CD8-positive, alpha-beta memory T cell (primary cell): ENCODE measurements at places on chromosomes 1 and 21. TPM values are rescaled to one million over a fixed set of nuclear protein-coding genes. Genes with fewer than 3 reads are reported as not detected.

TTC22 gene
- 5.6 TPM for polyA plus RNA-seq

UMODL1 gene
- polyA plus RNA-seq: not detected

FOXJ3 gene
- 35.7 TPM for polyA plus RNA-seq

ERO1B gene
- polyA plus RNA-seq: 2.9 TPM

PTPN7 gene
- polyA plus RNA-seq: 91.4 TPM

MYOM3 gene
- not detected for polyA plus RNA-seq

- no peaks in the 10 kb centered on the region for H3K36me3 ChIP-seq
- no peaks in the 10 kb centered on the region for H3K4me1 ChIP-seq
- no peak overlapping the region for H3K4me3 ChIP-seq
- H3K27ac ChIP-seq: no peak overlapping the region
These were observed 34.2 kb downstream of the EFCAB7 start for GRCh38 chr1:63557365-63557987.

DNA sequence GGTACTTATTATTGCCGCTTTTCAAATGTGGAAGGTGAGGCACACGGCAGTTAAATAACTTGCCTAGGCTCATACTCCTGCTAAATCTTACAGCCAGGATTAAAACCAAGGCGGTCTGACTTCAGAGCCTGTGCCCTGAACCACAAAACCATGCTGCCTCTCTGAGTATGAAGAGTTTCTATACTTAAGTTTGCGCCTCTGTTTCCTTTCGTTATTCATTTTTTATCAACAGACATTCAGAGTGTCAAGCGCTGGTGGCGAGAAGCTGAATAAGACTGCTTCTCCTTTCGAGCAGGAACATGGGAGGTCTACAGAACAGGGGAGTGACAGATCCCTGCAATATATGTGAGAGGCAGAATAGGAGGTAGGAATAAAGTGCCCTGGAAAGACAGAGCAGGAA is 96.0 kb upstream of the DUSP10 start:
- H3K4me1 ChIP-seq: peaks cover 18% of the 10 kb centered on the region
- peak overlapping the region; percentile 16 for H3K4me3 ChIP-seq
- H3K27me3 ChIP-seq: no peaks in the 10 kb centered on the region
- no peak overlapping the region for H3K27ac ChIP-seq

- H3K27me3 ChIP-seq: peaks cover 34% of the 10 kb centered on the region
- no peaks in the 10 kb centered on the region for H3K36me3 ChIP-seq
- H3K4me3 ChIP-seq: no peak overlapping the region
- H3K4me1 ChIP-seq: peaks cover 22% of the 10 kb centered on the region
These were observed 5.4 kb upstream of the SAMD11 start for GRCh38 chr1:918353-918752.

DNA sequence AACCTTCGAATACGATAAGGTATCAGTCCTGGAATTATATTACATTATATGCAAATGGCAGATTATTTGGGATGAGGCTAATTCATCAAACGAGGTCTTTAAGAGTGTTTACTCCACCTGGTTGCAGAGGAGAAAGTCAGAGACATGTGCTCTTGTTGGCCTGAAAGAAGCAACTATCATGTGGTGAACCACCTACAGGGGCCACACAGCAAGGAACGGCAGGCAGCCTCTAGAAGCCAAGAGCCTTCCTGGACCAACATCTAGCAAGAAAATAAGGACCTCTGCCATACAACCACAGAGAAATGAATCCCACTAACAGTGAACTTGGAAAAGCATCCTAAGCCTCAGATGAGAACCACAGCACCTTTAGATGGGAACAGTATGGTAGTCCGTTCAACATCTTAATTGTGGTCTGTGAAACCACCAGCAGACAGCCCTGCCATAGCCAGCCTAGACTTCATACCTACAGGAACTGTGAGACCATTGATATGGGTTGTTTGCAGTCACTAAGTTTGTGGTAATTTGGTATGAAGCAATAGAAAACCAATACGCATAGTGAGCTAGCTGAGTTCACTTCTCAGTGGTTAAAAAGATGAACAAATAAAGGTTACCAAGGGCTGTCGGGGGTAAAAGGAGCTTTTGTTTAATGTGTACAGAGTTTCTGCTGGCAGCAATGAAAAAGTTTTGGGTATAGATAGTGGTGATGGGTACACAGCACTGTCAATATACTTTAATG is 345.7 kb upstream of the RUNX1 start:
- H3K27ac ChIP-seq: no peak overlapping the region
- no peaks in the 10 kb centered on the region for H3K27me3 ChIP-seq
- no peak for DNase-seq
- no peaks in the 10 kb centered on the region for H3K36me3 ChIP-seq
- H3K4me1 ChIP-seq: no peaks in the 10 kb centered on the region

GRCh38 chr1:11147197-11147770 is 41.9 kb upstream of the ANGPTL7 start:
- peaks cover 52% of the 10 kb centered on the region for H3K36me3 ChIP-seq
- no peak for DNase-seq
- no peak overlapping the region for H3K4me3 ChIP-seq
- no peaks in the 10 kb centered on the region for H3K27me3 ChIP-seq
- H3K4me1 ChIP-seq: no peaks in the 10 kb centered on the region
- no peak overlapping the region for H3K27ac ChIP-seq

GRCh38 chr1:183735069-183735860 is 69.7 kb upstream of the RGL1 start:
- H3K27ac ChIP-seq: no peak overlapping the region
- no peaks in the 10 kb centered on the region for H3K36me3 ChIP-seq
- H3K4me1 ChIP-seq: no peaks in the 10 kb centered on the region
- H3K27me3 ChIP-seq: no peaks in the 10 kb centered on the region
- DNase-seq: no peak
- no peak overlapping the region for H3K4me3 ChIP-seq

DNA sequence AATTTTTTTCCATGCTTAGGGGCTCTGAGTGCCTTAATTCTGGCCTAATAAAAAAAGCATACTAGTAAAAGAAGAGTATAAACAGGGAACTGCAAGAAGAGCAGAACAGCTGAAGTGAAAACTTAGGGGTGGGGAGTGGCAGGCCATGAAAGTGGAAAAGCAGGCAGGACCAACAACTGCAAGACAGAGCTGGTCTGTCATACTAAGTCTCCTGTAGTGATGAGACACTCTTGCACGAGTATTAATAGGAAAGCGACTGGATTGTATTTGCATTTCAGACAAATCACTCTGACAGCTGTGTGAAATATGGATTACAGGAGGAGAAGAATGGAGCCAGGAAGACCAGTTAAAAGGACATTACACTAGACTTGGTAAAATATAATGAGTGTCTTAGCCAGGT is 449.9 kb downstream of the NUF2 start:
- no peaks in the 10 kb centered on the region for H3K4me1 ChIP-seq
- no peaks in the 10 kb centered on the region for H3K36me3 ChIP-seq
- no peak overlapping the region for H3K27ac ChIP-seq
- no peaks in the 10 kb centered on the region for H3K27me3 ChIP-seq
- no peak for DNase-seq

- H3K36me3 ChIP-seq: no peaks in the 10 kb centered on the region
- H3K27me3 ChIP-seq: no peaks in the 10 kb centered on the region
- H3K4me1 ChIP-seq: no peaks in the 10 kb centered on the region
- no peak overlapping the region for H3K27ac ChIP-seq
- H3K4me3 ChIP-seq: no peak overlapping the region
- no peak for DNase-seq
These were observed 262.6 kb downstream of the ATG4C start for GRCh38 chr1:63046539-63046938.

GRCh38 chr1:29121936-29122681 is 1.6 kb downstream of the TMEM200B start:
- peaks cover 8% of the 10 kb centered on the region for H3K27me3 ChIP-seq
- peaks cover 10% of the 10 kb centered on the region for H3K36me3 ChIP-seq
- no peak overlapping the region for H3K4me3 ChIP-seq

GRCh38 chr1:210769473-210769872 is 364.5 kb downstream of the KCNH1 start:
- H3K27ac ChIP-seq: no peak overlapping the region
- no peaks in the 10 kb centered on the region for H3K27me3 ChIP-seq
- no peaks in the 10 kb centered on the region for H3K4me1 ChIP-seq
- H3K4me3 ChIP-seq: no peak overlapping the region

DNA sequence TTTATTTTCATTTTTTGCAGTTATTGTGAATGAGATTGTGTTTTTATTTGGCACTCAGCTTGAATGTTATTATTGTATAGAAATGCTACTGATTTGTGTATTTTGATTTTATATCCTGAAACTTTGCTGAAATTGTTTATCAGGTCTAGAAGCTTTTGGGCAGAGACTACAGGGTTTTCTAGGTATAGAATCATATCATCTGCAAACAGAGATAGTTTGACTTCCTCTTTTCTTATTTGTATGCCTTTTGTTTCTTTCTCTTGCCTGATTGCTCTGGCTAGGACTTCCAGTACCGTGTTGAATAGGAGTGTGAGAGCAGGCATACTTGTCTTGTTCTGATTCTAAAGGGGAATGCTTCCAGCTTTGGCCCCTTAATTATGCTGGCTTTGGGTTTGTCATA is 27.3 kb downstream of the ZNF691 start:
- H3K27ac ChIP-seq: no peak overlapping the region
- no peaks in the 10 kb centered on the region for H3K27me3 ChIP-seq

DNA sequence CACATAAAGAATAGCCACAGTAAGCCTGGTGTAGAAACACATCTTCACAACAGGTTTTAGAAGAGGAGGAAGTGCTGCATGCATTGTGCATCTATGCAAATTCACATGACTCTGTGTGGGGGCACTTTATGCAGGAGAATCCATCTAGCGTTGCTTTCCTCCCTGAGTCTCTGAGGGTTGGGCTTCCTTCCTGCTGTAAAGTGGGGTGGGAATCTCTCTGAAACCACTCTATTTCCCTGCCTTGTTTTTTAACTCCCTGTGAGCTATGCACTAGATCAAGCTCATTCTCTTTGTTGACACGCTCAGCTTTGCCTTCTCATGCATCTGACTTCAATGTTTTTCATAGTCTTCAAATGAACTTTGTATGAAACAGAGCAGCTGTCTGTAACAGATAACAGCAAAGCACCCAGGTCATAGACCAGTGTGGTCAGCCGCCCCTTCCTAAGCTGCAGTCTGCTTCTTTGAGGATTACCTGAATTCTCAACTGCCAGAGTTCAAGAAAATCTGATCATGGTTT is 102.7 kb upstream of the DPH5 start:
- DNase-seq: peak; percentile 72
- H3K36me3 ChIP-seq: no peaks in the 10 kb centered on the region
- H3K4me1 ChIP-seq: peaks cover 53% of the 10 kb centered on the region

DNA sequence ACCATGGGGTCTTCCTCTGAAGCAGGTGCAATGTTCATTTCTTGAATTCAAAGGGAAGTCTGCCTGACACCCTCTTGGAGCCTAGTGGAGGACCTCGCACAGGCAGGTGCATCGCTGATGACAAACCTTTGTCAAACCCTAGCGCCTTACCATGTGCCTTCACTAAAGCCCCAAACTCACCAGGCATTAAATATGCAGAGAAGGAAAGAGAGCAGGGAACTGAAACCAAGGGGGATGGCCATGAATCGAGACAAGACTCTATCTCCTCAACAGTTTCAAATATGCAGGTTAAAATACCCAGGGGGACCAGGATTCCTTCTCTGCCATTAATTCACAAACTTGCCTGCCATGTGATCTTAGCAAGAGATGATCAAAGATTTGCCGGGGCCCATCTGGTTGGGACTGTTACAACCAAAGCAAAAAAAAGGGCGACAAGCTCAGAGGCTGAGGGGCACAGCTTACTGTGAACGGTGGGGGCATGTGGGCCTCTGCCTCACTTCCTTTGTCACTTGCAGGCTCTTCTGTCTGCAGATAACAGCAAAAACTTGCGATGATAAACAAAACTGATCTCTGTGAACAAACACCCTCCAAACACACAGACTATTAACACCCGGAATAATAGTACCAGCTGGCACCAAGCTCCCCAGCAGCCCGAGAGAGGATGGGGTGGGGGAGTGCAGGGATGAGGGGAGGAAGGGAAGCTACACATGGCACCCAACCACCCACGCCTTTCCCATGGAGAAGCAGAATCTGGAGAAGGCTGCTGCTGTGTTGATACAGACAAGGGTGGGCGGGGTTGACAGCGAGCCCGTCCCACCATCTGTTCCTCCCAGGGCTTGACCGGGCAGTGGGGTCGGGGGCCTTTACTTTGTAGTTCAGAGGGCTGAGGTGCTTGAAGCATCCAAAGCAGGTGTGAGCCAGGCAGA is 33.9 kb downstream of the TMEM63A start:
- H3K27ac ChIP-seq: no peak overlapping the region
- peaks cover 55% of the 10 kb centered on the region for H3K4me1 ChIP-seq
- peak; percentile 53 for DNase-seq
- H3K4me3 ChIP-seq: no peak overlapping the region
- H3K27me3 ChIP-seq: no peaks in the 10 kb centered on the region
- H3K36me3 ChIP-seq: peaks cover 26% of the 10 kb centered on the region

DNA sequence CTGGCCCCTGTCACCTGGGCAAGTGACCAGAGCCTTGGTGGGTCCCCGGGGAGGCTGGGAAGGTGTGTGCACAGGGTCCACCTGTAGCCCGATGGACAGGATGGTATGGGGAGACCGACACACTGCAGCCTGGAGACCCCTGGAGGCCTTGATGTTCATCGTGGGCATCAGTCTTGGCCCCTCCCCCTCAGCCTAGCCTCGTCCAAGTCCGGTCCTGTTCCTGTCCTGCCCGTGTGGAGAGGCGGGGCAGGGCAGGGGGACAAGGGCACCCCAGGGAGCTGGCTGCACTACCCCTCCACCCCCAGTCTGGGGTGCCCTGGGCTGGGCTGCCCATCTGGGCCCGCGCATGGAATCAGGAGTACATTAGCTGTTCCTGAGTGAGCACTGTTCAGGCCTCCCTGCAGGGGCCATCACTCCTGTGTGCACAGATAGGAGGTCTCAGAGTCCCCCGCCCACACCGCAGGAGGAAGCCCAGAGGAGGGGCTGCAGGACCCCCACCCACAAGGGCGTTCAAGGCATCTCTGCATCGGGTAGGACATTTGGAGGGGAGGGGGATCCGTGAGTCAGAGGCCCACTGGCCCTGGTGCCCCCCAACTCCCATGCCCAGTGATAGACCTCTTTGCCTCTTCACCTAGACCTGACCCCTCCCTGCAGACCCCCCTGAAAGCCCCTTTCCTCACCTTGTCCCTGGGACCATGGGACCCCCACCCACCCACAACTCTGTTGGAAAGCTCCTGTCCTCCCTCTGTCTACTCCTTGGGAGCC is 63.2 kb downstream of the WNT9A start:
- no peaks in the 10 kb centered on the region for H3K27me3 ChIP-seq
- no peak overlapping the region for H3K27ac ChIP-seq
- no peaks in the 10 kb centered on the region for H3K36me3 ChIP-seq
- peaks cover 36% of the 10 kb centered on the region for H3K4me1 ChIP-seq

GRCh38 chr1:109821831-109822745 is 58.4 kb upstream of the EPS8L3 start:
- peak overlapping the region; percentile 64 for H3K27ac ChIP-seq
- DNase-seq: no peak
- H3K36me3 ChIP-seq: no peaks in the 10 kb centered on the region

- peaks cover 23% of the 10 kb centered on the region for H3K4me1 ChIP-seq
- no peaks in the 10 kb centered on the region for H3K36me3 ChIP-seq
- H3K27me3 ChIP-seq: no peaks in the 10 kb centered on the region
- no peak overlapping the region for H3K27ac ChIP-seq
These were observed 27.4 kb downstream of the RSPH1 start for GRCh38 chr21:42468491-42469131.

GRCh38 chr21:37338671-37339551 is 27.7 kb upstream of the DYRK1A start:
- H3K4me1 ChIP-seq: no peaks in the 10 kb centered on the region
- H3K27me3 ChIP-seq: no peaks in the 10 kb centered on the region
- no peak overlapping the region for H3K4me3 ChIP-seq
- no peaks in the 10 kb centered on the region for H3K36me3 ChIP-seq
- peak overlapping the region; percentile 22 for H3K27ac ChIP-seq
